Activated T-cell treated with anti-CD3 and anti-CD28 coated beads, Interleukin-2, amount 50 U/mL, for 1 hour (primary cell): ENCODE measurements at places on chromosomes 16 and 17.
A peak's percentile ranks its signal among the peaks of the same experiment; 100 is the strongest.

DNA sequence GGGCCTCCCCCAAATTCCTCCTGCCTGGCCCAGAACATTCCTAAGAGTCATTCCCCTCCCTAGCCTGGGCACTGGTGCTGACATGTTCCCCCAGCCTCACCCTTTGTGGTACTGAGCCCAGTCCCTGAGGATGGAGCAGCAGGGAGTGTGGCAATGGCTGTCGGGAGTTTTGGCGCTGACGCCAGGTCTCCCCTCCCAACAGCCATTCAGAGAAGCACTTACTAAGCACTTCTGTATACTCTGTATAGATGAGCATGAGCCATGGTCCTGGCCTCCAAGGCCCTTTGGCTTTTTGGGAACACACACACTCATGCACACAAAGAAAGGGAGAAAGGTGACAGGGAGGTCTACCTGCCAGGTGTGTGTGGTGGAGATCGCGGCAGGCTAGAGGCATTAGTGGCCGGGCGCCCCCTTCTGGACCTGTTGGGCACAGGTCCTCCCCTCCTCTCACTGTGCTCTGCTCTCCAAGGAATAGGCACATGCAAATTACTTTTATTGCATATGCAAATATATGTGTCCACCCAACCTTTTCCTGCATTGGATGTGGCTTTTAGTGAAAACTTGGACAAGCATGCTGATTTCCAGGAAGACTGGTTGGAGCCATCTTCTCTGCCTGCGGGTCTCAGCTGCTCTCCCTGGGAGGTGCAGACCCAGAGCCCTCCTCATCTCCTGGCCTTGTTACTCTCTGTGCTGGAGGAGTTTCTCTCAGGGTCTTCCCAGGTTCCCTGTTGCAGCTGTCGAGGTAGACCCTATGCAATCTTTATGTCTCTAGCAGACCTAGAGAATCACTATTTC, 17.4 kb upstream of the C17orf107 start:
- peak; percentile 76 for DNase-seq

DNA sequence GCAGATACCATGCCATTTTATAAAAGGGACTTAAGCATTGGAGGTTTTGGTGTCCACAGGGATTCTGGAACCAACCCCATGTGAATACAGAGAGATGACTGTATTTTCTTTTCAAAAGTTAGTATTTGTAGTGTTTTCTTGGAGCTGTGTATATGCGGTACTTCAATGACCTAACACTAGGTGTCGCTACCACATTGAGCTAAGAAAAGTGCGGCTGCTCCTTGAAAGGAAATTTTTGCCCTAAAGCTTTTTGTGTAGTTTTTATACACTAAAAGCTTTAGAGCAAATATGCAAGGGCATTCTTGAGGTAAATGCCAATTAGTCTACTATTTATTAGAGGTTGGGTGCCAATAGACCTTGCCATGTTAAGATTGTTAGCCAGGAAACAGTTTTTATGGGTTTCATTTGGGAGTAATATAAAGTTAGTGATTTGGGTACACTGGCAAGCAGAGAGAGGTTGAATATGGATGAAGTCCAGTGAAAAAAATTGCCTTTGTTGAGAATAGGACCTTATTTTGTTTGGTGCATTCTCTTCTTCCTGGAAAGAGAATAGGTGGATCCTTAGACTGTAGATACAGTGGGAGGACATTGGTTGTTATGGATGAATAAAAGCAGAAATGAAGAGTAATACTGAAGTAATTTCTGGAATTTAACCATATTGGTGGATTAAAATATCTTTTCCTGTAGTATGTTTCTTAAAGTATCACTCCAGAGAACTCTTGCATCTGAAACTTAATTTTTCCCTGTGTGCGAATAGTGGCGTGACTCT, 43.3 kb downstream of the BCAS3 start:
- DNase-seq = no peak

- no peak for DNase-seq
Measured at GRCh38 chr17:83175822-83176622, 96.6 kb downstream of the METRNL start.

- peak; percentile 49 for DNase-seq
Measured at GRCh38 chr17:64393000-64393402, 2.3 kb upstream of the PECAM1 start.

GRCh38 chr16:52073024-52073423, 473.9 kb downstream of the TOX3 start:
- no peak for DNase-seq

DNA sequence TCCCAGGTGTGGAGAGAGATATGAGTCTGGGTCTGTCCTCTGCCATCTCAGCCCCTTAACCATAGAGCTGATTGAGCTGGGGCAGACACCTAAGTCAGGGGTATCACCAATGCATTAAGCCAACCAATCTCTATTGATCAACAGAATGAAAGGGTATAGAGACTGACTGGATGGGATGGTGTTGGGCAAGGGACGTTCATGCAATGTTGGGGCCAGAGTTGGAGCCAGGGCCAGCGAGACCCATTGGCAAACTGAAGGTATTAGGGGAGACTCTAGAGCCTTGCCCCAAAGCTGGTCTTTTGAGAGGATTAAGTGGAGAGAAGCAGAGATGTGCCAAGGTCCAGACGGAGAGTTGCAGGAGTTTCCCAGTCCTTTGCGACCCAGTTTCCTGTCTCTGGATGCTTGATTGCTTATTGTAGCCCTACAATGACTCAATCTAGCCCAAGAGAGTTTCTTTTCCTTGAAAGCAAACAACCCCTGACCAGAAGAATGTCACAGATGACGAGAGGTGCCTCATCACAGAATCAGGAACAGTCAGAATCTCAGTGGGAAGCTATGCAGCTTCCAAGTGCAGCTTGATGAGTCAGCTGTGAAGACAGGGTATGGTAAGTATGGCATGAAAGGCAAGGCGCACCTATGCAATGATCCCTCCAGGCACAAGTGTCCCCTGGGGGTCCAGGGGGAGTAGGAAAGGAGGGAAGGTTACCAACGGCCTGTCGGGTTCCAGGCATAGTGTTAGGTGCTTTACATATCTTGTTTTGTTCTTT, 137.2 kb downstream of the UTP18 start:
- no peak for DNase-seq

- no peak for DNase-seq
Measured at GRCh38 chr17:10069301-10069700, 129.1 kb downstream of the GAS7 start.

DNA sequence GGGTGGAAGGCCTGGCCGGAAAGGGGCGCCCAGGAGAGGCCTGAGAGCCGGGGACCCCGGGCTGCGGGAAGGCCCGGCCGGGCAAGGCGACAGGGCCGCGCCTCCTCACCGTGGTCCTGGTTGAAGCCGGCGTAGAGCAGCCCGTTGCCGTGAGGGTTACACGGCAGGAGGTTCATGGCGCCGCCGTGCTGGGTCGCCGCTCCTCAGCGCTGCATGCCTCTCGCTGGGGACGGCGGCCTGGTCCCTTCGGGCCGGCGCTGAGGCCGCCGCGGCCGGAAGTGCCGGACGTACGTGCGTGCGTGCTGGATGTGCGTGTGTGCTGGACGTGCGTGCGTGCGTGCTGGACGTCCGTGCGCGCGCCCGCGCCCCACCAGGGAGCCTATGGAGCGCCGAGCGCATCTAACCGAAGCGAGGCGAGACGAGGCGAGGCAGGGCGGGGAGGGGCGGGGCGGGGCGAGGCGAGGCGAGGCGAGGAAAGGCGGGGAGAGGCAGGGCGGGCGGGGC, at the start of gene WDR45B:
TSS of gene WDR45B (minus strand) at position 280 of the 504 bp plus-strand sequence. CDS start at position 176, 104 bp downstream.
- peak; percentile 88 for DNase-seq

DNA sequence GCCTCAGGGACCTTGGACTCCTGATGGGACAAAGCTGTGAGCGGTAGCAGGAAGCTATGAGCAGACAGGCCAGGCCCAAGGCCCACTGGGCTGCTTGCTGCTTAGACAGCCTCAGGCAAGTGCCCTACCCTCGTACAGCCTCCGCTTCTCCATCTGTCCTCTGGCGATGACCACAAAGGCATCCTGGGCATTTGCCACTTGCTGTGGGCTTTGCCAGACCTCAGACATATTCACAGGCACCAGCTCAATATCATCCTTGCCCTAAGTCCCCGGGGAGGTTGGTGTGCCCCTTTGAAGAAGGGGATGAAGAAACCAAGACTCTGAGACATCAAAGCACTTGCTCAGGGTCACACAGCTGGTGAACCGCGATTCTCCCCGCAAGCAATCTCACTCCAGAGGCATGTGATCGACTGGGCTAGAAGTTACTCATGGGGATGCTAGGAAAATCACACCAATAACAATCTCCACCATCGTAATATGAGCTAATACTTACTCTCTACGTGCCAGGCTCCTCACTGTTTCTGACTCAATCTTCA, 21.7 kb downstream of the PPL start:
- DNase-seq = no peak

DNA sequence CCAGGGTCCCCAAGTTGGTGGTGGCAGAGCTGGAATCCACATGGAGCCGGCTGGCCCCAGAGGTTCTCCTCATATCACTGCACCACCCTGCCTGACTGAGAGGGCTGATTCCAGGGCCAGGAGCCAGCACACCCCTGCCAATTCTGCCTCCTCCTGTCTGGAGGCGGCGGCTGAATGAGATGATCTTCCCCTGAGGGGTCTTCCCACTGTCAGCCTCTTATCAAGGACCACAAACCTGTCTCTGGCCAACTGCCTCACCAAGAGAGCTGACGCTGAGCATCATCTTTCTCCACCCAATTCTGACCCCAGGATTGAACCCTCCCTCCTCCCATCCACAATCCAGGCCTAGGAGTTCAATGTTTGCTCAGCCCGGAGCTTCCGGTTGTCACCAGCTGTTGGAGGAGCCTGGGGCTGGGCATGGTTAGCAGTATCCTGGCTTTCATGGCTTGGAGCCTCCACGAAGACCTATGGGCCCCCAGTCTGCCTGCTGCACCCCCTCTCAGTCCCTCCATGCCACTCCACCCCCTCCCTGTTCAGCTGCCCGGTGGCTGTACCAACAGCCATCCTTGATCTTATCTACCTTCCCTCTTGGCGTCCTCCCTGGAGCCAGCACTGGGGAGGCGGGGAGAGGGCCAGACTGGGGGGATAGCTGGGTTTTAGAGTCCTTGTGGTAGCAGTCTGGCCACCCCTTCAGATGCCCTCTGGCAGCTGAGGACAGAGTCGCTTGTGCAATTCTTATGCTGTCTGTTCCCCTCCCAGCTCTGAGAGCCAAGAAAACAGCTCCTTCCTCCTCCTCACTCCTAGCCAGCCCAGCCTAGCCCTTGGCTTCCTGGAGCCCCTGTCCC, 25.6 kb downstream of the ABCC3 start:
- DNase-seq = no peak

GRCh38 chr17:43018008-43018853, 4.0 kb downstream of the VAT1 start:
- peak; percentile 45 for DNase-seq
